ENCODE measurements at places on chromosomes 7 and 10.

DNA sequence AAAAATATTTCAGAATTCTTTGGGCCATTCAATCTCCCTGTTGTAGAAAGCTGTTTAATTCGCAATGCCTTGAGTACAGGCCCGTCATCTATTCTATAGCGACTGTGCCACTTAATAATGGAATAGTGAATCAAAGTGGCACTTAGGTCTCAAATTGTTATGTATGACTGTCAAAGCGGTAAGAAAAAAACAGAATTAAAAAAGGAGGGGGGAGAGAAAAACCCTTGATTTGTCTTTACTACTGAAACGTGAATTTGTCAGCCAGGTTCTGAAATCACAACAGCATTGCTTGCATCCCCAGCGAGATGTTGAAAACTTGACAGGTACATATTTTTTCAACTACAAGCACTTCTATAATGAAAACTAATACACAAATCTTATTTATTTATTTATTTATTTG lies 320.9 kb downstream of the TFEC start:
- DNase-seq: no peak

- DNase-seq: no peak
These were observed 117.1 kb downstream of the KMT2E start for GRCh38 chr7:105131033-105131656.

GRCh38 chr7:34277016-34277802 lies 371.9 kb downstream of the BMPER start:
- DNase-seq: no peak

DNA sequence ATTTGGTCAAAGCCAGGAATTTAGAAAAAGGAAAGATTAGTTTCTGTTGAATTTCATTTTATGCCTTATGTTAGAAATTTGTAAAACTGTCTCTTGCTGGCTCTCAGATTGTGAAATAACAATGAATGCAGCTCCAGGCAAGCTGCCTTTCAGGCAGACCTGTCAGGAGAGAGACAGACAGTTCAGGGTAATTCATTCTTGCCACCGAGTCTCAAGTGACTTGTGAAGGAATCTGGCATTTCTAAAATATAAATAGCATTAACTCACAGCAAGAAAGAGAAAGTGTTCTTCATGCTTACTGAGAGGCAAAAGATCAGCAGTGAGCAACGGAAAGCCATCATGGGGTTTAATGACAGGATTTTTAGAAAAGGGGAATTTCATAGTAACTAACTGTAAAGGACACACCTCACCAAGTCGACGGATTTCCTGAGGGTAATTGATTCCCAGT lies 442.3 kb upstream of the AKR1E2 start:
- no peak for DNase-seq

- DNase-seq: no peak
These were observed 30.3 kb downstream of the ANKMY2 start for GRCh38 chr7:16615228-16615627.

DNA sequence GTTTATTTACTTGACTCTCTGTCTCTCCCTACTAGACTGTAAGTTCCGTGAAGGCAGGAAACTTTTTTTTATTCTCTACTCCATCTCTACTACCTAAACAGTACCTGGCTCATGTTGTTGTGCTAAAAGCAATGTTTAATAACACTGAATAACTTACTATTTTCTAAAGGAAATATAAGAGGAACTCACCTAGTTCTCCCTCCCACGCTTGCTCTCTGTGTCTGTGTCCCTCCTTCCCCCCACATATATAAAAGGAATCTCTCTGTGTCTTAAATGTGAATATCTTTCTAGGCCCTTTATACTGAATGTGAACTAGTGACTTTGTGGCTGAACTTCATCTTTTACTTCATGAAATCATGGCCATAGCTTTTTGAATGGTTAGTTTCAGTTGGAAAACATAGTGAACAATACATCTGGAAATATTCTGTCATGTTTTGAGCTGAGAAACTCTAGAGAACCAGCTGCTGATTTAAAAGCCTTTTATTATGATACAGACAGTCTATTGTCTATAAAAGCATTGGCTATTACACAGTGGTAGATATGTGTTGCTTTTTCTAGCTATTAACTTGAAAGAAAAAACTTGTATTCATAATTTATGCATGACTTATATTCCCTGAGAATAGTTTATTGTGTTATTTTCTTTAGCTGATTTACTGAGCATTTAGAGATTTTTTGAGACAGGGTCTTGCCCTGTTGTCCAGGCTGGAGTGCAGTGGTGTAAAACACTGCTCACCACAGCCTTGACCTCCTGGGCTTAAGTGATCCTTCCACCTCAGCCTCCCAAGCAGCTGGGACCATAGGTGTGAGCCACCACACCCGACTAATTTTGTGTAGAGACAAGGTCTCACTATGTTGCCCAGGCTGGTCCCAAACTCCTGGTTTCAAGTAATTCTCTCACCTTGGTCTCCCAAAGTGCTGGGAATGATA lies 42.5 kb downstream of the VCL start:
- no peak for DNase-seq

- no peak for DNase-seq
These were observed 178.2 kb downstream of the COBL start for GRCh38 chr7:51138123-51139085.

DNA sequence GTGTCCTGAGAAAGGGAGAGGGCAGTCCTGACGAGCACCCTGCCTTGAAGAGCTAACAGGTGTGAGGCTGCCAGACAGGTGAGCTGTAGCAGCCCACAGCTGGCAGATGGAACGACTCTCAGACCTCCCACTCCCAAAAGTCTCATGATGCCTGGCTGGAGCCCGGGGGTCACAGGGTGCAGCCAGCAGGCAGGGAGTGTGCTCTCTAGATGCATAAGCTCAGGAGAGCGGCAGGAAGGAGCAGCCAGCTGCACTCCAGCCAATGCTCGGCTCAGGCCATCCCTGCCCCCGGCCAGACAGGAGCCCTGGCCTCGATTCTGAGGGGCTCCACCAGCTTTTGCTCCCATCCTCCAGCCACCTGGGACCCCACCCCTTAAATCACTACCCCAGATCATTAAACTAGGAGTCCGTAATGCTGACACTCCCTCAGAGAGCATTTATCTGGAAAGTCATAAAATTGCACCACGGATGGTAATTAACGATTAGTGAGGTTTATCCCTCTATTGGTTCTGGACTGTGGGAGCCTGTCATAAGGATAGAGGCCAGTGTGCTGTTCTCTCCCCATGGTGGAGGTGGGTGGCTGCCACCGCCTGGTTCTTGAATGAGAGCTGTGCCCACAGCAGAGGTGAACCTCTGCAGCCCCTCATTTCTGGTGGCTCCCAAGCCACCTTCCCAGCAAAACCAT lies 63.5 kb upstream of the ZMIZ1 start:
- no peak for DNase-seq

- no peak for DNase-seq
These were observed 40.9 kb downstream of the C1GALT1 start for GRCh38 chr7:7223250-7223649.

- no peak for DNase-seq
These were observed 31.7 kb downstream of the DYNC1I1 start for GRCh38 chr7:95804052-95804451.

DNA sequence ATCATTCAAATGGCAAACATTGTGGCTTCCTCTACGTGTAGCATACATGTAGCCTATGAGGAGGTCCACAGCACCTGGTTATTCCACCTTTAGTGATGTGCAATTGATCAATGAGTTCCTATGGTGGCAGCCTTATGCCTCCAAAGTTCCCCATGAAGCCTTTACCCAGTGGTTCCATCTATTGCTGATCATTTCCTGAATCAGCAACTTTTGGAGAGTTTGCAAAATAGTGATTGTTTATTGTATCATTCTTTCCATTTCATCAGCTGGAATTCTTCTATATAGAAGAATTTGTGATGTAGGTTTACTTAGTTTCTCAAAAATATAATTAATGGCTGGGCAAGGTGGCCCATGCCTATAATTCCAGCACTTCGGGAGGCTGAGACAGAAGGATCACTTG lies 380.2 kb upstream of the MKI67 start:
- DNase-seq: no peak

GRCh38 chr10:133214468-133215410 lies 15.3 kb upstream of the UTF1 start:
- DNase-seq: no peak

DNA sequence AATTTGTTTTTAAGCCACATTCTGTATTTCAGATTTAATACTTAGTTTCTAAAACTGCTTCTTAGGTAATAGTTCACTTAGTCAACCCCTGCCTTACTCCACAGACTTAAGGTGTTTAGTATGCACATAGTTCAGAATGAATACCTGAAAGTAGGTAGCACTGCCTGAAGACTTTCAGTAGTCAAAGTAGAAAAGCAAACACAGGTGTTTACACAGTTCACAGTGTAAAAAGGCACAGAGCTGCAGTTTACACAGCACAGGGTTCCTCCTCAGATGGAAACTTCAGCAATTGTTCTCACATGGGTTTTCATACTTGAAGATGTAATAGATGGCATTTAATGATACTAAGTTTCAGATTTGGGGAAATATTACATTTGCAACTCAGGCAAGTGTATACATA lies 3.1 kb upstream of the PKD1L1 start:
- DNase-seq: no peak

DNA sequence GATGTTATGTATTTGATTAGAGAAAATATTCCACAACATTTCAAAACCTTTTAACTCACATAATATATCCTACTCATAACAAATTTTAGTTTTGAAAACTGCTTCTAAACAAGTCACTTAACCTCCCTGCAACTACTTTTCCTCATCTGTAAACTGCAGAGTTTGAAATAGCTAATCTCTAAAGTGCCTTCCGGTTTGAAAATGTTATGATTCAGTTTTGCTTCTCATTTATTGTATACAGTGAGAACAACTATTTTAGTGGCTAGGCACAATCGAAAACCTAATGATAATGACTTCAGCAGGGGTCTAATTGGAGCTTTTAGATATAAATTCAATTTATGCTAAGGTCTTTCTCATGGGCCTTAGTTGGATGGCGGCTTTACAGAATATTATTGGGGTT lies 30.7 kb upstream of the TEX47 start:
- no peak for DNase-seq

DNA sequence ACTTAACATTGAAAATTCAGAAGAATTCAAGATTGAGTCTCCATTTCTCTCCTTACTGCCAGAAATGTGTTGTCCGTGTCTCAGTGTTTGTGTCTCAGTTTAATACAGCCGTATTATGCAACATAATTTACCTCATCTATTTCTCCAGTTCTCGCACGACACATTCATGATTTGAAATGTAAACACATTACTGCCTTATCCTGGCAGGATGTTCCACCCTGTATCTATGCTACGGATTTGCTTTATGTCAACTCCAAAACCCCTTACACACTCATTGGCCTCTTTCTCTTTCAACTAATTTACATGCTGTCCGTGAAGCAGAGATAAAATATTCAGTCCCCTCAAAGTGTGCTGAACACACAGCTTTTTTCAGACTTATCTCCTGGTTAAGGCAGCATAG lies 653.7 kb upstream of the SEMA3D start:
- DNase-seq: no peak

- no peak for DNase-seq
These were observed 49.1 kb upstream of the BTBD16 start for GRCh38 chr10:122221958-122222357.
